ENCODE measurements at places on chromosomes 13 and 19.

- DNase-seq, result no peak
Observed at GRCh38 chr13:110374431-110375370, 67.6 kb downstream of the COL4A2 start.

DNA sequence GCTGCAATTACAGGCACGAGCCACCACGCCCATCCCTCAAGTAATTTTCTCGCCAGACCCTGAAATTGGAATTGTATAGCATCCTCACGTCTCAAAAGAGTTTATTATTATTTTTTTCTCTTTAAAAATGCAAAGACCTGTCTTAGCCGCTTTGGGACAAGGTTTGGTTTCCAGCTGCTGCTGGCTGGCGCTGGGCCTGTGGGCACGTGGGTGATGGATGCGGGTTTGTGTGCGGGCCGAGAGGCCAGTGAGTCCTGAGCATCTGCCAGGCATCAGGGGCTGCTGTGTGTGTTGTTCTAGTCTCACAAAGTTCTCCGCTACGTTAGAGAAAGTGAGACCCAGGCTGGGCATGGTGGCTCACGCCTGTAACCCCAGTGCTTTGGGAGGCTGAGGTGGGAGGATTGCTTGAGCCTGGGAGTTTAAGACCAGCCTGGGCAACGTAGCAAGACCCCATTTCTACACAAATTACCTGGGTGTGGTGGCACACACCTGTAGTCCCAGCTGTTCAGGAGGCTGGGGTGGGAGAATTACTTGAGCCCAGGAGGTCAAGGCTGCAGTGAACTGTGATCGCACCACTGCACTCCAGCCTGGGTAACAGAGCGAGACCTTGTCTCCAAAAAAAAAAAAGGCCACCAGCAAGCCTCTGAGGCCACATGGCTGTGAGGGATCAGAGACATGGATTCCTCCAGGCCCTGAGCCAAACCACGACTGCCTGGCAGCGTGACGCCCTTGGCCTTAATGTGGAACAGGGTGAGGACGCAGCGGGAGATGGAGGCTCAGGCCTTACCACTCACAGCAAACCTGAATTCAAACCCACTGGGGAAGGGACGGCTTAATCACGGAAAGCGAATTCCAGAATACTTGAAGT is 4.7 kb upstream of the TMPRSS9 start:
- DNase-seq, result no peak

GRCh38 chr13:112069061-112069844 is 2.3 kb downstream of the SOX1 start:
- DNase-seq, result no peak

- no peak for DNase-seq
Observed at GRCh38 chr13:39915418-39915817, 260.0 kb downstream of the COG6 start.

- DNase-seq, result no peak
Observed at GRCh38 chr13:99740251-99740979, 231.2 kb downstream of the ZIC5 start.

GRCh38 chr13:44432650-44433049 is 59.0 kb downstream of the SERP2 start:
- DNase-seq, result no peak

- DNase-seq, result no peak
Observed at GRCh38 chr13:78657699-78658629, 991 bp downstream of the OBI1 start.
